HT1080 (cell line): ENCODE measurements at places on chromosomes 7 and 10. TPM values are rescaled to one million over a fixed set of nuclear protein-coding genes. Genes with fewer than 3 reads are reported as not detected.

DNA sequence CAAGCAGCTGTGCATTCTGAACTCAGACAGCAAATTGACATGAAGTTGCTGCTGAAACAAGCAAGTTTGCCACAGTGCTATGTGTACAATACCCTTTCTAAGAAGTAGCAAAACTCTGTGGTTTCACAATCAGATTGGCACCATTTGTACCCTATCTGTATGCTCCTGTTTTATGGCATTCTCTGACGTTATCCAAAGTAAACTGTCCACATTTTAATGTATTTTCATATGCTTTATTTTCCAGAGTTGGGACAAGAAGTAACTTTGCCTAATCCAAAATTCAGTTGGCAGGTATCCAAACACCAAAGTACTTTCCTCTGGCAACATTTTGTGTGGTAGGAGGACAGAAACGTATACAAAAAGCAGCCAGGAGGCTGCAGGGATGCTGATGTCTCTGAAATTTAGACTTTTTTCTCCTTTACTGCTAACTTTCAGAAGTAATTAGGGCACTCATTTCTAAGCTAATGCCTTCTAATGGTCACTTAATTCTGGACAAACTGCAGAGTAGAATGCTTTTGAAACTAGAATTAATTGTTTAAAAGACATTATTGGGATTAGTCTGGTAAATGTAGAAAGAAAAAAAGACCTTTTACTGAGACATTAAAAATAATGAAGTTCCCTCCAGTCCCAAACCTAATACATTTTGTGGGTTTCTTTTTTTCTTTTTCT, 414.7 kb upstream of the NRP1 start:
- DNase-seq: no peak

DNA sequence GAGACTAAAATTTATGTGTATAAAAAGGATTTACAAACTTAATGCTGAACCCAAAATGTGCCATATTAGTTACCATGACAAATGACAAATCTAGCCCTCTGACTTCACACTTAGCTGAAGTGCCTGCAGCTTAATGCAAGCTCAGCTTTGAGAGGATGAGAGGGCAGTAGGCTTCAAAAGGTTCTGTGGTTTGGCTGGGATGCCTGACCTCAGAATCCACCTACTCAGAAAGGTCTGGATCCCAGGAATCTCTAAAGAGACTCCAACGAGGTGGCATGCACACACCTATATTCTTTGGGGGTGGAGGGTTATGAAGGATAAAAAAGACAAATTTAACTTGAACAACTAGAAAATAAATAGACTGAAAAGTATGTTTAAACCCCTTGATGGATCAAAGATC, 213.4 kb downstream of the TAX1BP1 start:
- DNase-seq: no peak

DNA sequence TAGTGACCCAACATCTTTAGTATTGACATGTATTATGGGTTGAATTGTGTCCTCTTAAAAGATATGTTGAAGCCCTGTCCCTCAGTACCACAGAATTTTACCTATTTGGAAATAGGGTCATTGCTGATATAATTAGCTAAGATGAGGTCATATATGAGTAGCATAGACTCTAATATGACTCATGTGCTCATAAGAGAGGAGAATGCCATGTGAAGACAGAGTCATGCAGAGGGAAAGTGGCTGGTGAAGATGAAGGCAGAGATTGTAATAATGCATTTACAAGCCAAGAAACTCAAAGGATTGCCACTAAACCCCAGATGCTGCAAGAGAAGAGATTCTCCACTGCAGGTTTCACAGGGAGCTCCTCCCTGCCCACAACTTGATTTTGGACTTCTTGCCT, 496.4 kb downstream of the KIF20B start:
- peak; percentile 75 for DNase-seq

GRCh38 chr7:98362517-98362916, 38.4 kb downstream of the BAIAP2L1 start:
- no peak for DNase-seq

- no peak for DNase-seq
Observed at GRCh38 chr10:97311111-97311626, 7.9 kb upstream of the FRAT1 start.

GRCh38 chr7:69739190-69739589, 140.9 kb downstream of the AUTS2 start:
- no peak for DNase-seq

DNA sequence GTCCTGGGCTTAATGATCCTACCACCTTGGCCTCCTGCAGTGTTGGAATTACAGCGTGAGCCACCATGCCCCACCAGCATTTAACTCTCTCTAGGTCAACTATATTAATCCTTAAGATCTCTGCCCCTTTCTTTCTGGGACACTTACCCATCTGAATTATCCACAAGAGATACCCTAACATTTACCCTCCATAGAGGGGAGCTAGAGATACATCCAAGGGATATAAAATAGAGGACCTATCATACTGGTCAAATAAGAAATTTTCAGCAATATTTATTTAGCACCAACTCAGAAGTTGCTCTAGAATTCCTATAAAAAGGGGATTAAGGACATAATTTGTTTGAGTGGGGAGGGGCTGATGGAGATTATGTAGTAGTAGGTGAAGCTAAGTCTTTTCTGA, 96.5 kb downstream of the OTUD1 start:
- no peak for DNase-seq

DNA sequence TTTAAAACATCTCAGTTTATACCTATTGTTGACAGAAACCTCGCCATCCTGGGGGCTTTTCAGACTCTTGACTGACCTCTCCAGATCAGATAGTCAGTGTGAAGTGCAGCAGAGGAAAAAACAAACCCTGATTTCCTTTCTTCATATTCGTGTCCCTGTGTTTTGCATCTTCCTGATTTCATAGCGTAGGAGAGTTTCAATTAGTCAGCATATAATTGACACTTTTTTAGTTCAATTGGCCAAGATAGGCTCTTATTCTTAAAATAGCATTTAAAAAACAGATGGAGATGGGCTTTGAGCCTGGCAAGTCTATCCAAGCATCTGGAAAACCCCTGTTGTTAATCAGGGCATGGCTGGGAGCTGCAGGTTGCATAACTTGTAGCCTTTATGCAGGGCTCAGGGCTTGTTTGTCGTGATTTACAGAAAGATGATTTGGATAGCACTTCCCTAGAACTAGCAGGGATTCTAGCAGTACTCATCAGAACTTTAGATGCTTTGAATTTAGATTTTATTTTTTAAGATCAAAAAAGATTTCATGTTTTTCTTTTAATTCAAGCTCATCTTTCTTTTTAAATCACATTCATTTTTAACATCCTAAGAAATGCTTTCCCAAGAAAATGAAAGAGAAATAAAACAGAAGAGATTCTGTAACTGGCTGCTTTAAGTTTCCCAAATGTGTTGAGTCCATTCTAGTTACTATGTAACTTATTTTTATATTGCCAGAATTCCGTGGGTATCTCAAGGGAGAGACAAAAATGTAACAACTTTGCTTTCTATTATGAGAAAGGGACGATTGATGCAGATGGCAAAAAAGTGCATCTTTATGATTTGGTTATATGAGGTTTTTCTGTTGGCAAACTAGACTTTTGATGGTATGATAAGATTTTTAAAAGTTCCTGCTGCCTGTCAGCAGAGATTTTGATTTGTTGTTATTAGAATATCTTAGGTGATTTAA, 270.8 kb upstream of the FZD8 start:
- DNase-seq: no peak

GRCh38 chr10:63522995-63523394, 1.8 kb downstream of the REEP3 start:
- DNase-seq: no peak

- DNase-seq: no peak
Observed at GRCh38 chr7:152854386-152854785, 94.8 kb downstream of the ACTR3B start.

- peak; percentile 83 for DNase-seq
Observed at GRCh38 chr7:48251766-48252165, 80.5 kb downstream of the ABCA13 start.

GRCh38 chr10:5534880-5535856, 10.4 kb downstream of the CALML3 start:
- DNase-seq: no peak

DNA sequence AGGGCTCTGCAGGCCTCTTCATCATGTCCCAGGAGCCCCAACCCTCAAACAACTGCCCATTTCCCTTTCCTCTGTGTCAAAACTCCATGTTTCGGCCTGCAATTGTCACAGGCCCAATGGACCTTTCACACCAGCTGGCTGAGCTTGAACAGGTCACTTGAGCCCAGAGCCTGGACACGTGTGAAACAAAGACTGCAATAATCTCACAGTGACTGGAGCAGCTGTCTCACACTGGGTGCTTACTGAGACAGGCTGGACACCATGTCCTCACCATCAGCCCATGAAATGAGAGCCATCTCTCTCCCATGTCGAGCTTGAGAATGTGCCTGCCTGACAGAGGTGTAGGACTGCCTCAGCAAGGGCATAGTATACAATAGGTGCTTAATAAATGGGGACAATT, 19.5 kb upstream of the EIF5AL1 start:
- DNase-seq: no peak

- peak; percentile 51 for DNase-seq
Observed at GRCh38 chr7:130942211-130942964, 208.4 kb upstream of the KLF14 start.

GRCh38 chr7:122676466-122676865, 22.5 kb downstream of the RNF133 start:
- peak; percentile 77 for DNase-seq

DNA sequence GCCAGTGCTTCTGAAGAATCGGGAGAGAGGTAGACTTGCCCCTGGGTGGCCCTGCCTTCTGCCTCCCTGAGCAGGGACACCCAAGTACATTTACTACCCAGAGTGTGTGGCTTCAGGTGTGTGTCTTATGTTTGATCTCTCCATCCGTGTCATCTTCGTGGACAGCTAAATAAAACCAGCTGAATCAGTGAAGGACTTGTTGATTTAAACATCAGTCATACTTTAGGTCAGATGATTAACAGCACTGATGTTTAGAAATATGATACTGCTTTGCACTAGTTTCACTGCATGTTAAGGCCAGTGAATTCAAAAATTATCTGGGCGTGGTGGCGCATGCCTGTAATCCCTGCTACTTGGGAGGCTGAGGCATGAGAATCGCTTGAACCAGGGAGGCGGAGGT, 4.0 kb downstream of the MTG1 start:
- no peak for DNase-seq

DNA sequence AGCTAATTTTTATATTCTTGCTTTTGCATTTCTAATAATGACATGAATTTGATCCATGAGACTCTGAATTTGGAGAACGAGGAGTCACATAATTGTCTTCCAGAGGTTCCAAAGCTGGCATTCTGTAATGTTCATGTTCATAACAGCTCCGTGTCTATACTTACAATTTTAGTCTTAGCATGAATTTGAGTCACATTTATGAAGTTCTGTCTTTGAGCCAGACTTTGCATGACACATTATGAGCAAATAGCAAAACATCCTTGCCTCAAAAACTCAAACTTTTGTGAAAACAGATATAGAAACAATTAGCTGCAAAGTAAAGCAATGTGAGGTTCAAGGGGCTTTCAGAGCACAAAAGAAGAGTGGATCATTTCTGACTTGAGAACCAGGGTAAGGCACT, 44.5 kb upstream of the CAV2 start:
- DNase-seq: peak; percentile 70

- DNase-seq: no peak
Observed at GRCh38 chr10:66982792-66983474, 57.1 kb downstream of the LRRTM3 start.

DNA sequence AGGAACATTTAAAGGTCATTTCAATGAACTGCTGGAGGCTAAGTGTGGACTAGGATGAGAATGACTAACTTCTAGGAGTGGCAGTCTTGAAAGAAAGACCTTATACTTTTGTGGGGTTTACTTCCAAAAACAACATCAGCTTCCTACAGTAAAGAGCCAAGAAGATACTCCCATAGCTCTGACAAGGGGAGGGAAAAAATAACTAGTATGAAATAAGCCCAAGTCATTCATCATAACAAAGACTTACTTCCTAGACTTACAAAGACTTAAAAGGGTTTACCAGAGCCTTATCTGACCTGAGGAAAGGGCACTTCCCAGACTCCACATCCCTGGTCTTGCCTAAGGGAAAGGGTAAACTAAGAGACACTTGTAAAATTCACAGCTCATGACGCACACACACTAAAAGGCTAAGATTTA, 31.7 kb downstream of the ARHGAP12 start:
- DNase-seq: peak; percentile 83

GRCh38 chr7:139687980-139688632, 89.7 kb downstream of the HIPK2 start:
- DNase-seq: peak; percentile 72

DNA sequence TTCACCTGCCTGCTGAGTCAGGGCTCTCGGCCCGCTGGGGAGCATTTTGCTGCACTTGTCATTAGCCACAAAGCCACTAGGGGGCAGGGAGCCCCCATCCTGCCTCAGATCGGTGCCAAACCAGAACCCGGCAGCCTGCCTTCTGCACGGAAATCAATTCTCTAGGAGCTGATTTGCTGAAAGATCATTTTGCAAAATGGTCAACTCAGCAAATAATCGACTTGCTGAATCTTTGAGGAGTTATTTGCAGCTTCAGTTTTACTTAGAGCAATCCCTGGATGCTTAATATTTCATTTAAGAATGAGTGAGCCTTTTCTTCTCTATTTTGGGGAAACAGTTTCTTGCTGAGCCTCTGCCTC, 1.7 kb upstream of the GIMAP8 start:
- peak; percentile 70 for DNase-seq

DNA sequence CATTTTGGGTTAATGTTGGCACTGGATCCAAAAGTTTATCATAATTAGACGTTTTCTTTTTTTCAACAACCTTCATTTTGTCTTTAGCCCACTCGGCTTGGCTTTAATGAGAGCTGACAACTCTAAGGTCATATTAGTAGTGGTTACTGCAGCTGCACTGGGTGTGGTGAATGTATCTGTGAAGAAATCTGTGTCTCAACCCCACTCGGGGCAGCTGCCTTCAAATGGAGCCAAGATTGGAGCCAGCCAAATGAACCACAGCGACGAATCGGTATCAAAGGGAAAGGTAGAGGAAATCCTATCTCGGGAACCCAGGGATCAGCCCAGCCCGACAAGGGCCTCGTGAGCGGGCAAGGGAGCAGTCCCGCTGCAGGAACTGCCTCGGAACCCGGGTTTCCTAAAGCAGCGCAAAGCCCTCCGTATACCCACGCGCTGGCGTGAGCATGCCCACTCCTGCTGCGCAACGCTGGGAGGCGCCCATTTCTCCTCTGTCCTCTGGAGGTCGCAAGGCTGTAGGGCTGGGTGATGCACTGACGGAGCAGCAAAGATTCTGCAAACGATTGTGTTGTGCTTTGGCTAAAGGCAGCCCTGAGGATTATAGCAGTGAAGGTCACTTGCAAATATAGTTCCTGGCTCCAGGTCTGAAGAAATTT, 98.7 kb upstream of the MBL2 start:
- DNase-seq: no peak

Gene MKI67
- 57.1 and 64.9 TPM in 2 replicates for total RNA-seq

Gene PCLO
- total RNA-seq: 1.4 and 2.2 TPM in 2 replicates

Gene NAT16
- total RNA-seq: not detected in 2 replicates

Gene SPDYE2B
- not detected in 2 replicates for total RNA-seq

Gene SEPTIN7
- 180 and 266 TPM in 2 replicates for total RNA-seq

Gene AGR3
- total RNA-seq: not detected in 2 replicates

Gene GHRHR
- total RNA-seq: not detected in 2 replicates

Gene VAX1
- not detected in 2 replicates for total RNA-seq

Gene SLC16A9
- total RNA-seq: 0.73 and 1.2 TPM in 2 replicates

Gene NODAL
- 0.37 TPM in 1 of 2 replicates, not detected in the other for total RNA-seq
